ENCODE measurements at places on chromosomes 3 and 15.

DNA sequence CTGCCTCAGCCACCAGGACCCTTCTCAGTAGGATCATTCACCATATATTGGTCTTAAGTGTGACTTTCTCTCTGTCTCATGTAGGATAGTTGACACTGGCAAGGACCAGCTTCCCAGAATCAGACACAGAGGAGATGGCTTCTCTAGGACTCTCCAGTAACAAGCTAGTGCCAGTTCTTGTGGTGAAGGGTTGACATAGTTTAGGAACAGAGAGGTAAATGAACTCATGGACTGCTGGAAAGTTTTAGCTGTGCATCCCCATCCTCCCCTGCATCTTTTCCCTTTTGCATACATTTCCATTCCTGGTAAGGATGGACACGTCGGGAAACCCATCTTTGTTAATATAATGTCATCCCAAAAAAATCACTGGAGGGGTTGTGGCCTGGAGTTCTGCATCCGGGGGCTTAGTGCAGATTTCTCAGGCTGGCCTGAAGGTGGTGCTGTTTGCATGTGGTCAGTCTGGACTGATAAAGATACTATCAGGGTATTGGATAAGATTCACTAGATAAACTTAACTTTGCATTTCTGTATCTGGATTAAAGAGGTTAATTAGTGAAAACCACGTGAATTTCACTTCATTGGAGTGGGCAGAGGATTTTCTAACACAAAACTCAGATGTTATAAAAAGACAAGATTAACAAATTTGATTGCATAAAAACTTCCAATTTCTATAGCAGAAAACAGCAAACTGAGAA is 110.8 kb downstream of the TBC1D2B start:
- peak; percentile 60 for DNase-seq

DNA sequence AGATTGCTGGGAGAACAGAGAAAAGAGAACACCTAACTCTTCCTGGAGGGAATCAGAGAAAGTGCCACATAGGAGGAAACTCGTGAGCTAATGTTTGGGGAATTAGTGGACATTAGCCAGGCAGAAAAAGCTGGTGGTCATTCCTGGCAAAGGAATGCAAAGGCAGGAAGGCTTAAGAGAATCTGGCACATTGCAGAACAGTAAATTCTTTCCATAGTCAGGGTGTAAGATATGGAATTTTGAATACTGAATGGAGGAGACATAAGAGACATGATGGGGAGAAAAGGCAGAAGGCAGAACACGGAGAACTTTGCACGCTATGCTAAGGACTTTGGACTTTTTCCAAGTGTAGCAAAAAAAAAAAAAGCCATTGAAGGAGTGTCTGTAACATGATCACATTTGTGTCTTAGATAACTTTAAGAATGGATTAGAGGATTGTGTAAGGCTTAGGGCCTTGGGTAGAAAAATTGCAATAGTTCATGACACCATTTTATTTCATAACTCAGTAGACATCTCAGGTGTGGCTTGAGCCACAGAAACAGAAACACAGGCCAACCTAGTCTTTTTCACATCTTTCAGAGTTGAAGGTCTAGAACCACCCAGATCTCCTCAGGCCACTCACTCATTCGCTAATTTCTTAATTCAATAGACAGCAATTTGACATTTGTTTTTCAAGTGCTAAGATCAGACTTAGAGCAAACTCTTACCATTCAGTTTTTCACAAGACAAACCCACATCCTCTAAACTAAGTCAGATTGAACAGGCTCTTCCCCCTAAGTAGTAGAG is 31.2 kb upstream of the CCDC80 start:
- peak; percentile 43 for DNase-seq

- DNase-seq, result no peak
Measured at GRCh38 chr3:168796339-168796738, 700.6 kb upstream of the GOLIM4 start.

GRCh38 chr3:50128001-50128400 is 27.1 kb upstream of the SEMA3F start:
- no peak for DNase-seq

DNA sequence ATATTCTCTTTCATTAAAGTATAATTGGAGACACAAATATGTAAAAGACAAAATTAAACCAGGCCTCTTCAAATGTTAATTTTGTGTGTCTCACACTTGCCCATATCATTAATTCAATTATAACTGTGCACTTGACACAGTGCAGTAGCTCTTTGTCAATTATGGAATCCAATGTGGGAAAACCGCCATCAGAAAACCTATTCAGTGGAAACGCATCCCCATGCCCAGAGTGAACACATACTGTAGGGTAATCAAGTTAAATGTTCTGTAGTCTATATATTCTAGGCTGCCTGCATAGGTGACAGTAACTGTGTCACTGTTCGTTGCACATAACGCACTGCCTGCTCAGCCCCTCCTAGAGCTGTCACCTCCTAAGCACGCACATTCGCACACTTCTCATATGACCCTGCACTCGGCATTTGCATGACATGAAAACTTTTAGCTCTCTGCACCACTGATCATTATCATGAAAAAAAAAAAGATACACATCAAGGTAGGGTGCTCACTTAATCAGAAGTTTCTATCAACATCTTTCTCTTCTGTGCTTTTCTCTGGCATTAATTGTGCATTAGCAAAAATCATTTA is 63.2 kb downstream of the MEIS2 start:
- DNase-seq, result no peak

- no peak for DNase-seq
Measured at GRCh38 chr15:29225534-29226234, 43.9 kb downstream of the NSMCE3 start.

DNA sequence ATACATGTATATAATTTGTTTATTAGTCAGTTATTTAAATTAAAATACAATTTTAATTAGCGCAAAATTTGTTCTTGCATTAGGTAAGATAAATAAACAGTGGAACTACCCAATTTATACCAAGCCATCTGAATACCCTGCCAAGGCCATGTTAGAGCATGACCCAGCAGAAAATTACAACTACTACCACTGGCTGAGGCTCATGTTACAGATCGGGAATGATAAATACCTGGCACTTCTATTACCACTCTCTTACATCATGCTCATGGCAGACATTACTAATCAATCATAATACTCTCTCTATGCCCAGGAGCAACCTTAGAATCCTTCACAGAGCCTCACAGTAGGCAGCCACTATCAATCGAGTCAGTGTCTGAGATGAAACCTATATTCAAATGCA is 21.2 kb upstream of the LMOD3 start:
- DNase-seq, result no peak

Measured in CD4-positive, alpha-beta T cell treated with Interleukin-2 at 100 ng/mL for 4 hours (primary cell).